Activated gamma-delta T cell treated with anti-CD3 and anti-CD28 coated beads, Interleukin-2, amount 50 U/mL, for 16 hours (primary cell): ENCODE measurements at places on chromosomes 2 and 18.

GRCh38 chr2:35538796-35539195 lies 816.8 kb upstream of the CRIM1 start:
- no peak for DNase-seq

DNA sequence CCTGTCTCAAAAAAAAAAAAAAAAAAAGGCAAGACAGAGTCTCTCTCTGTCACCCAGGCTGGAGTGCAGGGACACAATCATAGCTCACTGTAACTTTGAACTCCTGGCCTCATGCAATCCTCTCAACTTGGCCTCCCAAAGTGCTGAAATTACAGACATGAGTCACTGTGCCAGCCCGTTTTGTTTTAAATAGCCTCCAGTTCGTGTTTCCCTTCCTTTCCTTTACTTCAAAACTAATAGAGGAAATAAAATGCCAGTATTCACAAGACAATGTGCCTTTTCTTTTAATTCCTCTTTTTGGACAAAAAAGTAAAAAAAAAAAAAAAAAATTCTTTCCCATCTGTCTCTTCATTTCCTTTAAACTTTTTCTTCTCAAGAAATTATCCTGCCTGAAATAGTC lies 54.5 kb upstream of the ACMSD start:
- DNase-seq, result no peak

- no peak for DNase-seq
These were observed 254.4 kb upstream of the HS6ST1 start for GRCh38 chr2:128573116-128573515.

- no peak for DNase-seq
These were observed 11.8 kb downstream of the GCFC2 start for GRCh38 chr2:75698918-75699317.

GRCh38 chr2:211162911-211163310 lies 606.5 kb downstream of the CPS1 start:
- no peak for DNase-seq

DNA sequence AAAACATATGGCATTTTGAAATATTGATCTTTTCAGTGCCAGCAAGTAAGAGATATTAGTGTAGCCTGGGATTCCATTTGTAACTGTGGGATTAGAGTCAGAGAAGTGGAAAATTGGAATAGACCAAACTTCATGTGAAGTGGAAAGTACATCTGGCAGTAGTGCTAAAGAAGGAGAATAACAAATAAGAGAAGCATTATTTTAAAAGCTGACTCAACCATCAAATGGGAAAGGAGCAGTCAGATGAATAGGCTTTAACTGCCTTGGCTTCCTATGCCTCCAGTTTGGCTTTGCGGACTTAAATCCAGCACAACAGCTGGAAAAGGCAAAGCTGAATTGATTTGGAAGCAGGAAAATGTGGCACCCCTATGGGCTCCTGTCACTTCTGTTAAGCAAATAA lies 623.1 kb downstream of the TSN start:
- no peak for DNase-seq

GRCh38 chr2:39252888-39253518 lies 9.2 kb upstream of the CDKL4 start:
- DNase-seq, result no peak

DNA sequence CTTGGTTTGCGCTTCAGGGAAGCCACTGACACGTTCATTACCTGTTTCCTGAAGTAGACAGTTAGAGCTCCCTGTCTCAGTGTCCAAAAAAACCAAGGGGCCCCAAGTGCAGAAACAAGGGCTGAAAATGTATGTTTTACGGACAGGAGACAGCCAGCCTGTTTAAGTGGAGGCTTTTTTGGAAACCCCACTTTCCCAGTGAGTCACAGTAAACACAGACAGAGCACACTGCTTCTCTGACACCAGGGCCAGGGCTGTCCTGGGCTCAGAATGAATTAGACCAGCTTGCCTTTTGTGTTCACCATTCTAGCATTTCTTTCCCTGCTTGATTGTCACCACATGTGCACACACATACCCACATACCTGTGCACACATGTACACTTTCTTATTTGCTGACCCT lies 128.6 kb downstream of the SH3RF3 start:
- no peak for DNase-seq

GRCh38 chr18:79426376-79427300 lies 30.9 kb downstream of the NFATC1 start:
- no peak for DNase-seq

- DNase-seq, result no peak
These were observed 41.7 kb downstream of the PTPRM start for GRCh38 chr18:7608781-7609201.

- no peak for DNase-seq
These were observed 195.5 kb upstream of the CTAGE1 start for GRCh38 chr18:22613058-22613690.

DNA sequence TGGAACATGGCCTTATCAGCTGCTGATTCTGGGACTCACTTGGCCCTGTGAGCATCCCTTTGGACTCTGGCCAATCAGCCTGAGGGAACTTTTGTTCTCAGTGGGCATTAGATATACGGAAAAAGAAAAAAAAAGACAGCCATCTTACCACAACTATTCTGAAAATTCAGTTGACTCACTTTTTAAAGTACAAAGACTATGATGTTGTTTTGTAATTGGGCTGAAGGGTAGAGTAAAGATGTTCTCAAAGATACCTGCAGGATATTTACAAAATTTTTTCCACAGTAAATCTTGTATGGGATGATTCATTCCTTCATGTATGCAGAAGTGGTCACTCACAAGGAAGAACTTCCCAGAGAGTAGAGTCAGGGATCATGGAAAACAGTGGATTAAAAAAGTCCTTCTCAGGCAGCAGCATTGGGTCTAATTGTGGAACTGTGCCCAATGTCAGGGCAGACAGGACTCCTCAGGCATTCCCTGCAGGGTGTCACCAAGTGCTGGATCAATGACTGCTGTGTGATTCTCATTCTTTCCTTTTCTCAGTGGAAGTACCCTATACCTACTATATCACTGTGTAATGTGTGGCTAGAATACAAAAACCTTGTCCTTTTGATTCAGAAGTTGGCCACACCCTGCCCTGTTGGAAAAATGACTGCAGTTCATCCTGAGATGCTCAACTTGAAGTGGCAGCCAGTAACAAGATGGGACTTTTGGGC lies 35.4 kb downstream of the SULT1C4 start:
- DNase-seq, result no peak
